NCI-H345 (cell line): ENCODE measurements at places on chromosomes 4 and X.
A peak's percentile ranks its signal among the peaks of the same experiment; 100 is the strongest.

- DNase-seq: peak; percentile 71
Observed at GRCh38 chr4:37765741-37766140, 60.7 kb upstream of the PGM2 start.

GRCh38 chr4:27720010-27720766 lies 859.5 kb downstream of the STIM2 start:
- DNase-seq: no peak

DNA sequence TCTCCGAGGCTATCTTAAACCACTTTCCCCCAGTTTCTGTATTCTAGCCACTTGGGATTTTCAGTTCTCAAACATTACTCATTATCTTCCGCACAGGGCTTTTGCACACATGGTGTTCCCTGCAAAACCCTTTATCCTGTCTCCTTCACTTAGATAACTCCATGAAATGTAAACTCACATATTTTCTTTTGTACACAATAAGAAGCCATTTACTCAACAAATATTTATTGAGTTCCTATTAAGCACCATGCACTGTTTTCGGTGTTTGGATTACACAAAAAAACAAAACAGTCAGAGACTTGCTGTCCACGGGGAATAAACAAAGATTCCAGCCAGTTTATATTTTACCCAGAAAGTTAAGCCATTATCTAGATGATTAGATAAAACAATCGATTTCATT lies 42.5 kb upstream of the UNC5C start:
- DNase-seq: no peak

DNA sequence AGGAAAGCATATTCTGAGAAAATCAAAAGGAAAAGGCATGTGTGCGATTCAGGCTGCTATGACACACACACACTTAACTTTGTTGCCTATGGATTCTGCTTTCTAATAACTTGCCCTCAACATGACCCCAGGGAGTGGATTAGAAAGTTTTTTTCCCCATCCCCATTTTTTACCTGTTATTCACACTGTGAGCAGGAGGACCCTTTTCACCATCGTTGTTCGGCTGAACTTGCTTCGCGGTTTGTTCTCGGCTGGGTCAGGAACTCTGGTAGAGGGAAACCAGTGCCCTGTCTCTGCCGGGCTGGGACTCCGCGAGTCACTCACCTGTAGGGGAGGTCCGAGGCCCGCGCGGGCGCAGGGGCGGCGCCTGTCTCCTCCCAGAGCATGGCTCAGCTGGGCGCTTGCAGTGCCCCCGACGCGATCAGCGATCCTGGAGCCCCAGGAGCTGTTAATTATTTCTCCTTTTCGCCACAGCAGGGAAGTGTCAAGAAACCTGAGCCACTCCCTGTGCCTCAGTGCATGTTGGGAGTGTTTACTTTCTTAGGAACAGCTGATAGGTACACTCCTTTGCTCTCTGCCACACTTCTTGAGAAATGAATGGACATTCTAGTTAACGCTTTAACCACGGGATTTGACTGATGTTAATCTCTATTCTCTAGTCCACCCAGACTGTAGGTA lies at the start of gene RASSF6:
Gene RASSF6 (minus strand): TSS at position 322 of the 678 bp plus-strand sequence. CDS start 8,641 bp downstream, outside the sequence.
- DNase-seq: peak; percentile 71

DNA sequence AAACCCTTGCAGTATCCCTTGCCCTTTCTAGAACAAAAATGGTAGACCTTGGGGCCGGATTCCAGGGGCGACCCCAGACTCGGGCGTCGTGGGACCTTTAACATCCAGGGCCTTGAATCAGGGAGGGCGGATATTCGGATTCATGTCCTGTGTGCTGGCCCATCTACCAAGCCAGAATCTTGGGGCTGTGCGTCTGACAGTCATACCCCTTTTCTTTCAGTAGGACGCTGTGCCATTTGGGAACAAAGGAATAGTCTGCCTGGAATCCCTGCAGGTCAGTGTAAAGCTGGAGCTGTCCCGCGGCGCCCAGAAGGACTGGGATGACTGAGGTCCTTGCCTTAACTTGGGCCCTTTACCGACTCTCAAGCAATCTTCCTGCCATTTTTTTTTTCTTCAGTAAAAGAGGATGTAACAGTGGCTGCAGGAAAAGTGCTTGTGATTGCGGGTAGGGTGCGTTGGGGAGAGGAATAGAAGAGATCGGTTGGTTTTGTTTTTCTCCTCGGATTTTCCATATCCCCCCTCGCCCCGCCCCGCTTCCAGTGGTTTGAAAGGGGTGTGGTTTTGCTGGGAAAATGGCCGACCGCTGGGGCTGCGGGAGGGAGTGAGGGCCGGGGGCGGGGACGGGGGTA lies 518 bp downstream of the ARMCX1 start:
- no peak for DNase-seq

- peak; percentile 84 for DNase-seq
Observed at GRCh38 chrX:134683351-134684005, 25.2 kb upstream of the PLAC1 start.

DNA sequence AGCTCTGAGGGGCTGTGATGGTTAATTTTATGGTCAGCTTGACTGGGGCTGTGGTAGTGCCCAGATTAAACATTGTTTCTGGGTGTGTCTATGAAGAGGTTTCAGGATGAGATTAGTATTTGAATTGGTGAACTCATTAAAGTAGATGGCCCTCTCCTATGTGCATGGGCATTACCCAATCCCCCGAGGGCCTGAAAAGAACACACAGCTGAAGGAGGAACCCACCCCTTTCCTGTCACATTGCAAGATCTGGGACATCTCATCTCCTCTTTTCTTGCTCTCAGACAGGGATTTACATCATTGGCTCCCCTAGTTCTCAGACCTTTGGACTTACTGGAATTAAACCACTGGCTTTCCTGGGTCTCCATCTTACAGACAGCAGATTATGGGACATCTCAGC lies 29.4 kb upstream of the NDP start:
- DNase-seq: no peak

GRCh38 chr4:57320217-57320616 lies 210.0 kb upstream of the IGFBP7 start:
- DNase-seq: no peak

GRCh38 chrX:129980001-129980401 lies 2.4 kb upstream of the BCORL1 start:
- no peak for DNase-seq

DNA sequence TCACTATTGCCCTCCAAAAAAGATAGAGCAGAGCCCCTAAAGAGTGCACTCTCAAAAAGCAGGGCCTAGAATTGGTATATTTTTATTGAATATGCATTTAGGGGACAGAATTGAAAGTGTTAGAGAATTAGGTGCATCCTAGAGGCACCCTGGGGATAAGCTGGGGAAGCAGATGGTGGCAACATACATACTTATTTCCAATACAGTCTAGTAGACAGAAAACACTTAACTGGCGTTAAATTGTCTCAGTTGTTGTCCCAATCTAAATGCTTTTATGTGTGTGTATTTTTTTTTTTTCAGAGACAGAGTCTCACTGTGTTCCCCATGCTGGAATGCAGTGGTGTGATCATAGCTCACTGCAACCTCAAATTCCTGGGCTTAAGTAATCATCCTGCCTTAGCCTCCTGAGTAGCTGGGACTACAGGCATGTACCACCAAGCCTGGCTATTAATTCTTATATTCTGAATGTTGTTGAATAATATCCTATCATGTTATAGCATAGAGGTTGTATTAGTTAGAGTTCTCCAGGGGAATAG lies 481.8 kb downstream of the GRXCR1 start:
- DNase-seq: no peak

- no peak for DNase-seq
Observed at GRCh38 chrX:25810202-25810601, 327.9 kb upstream of the MAGEB18 start.

DNA sequence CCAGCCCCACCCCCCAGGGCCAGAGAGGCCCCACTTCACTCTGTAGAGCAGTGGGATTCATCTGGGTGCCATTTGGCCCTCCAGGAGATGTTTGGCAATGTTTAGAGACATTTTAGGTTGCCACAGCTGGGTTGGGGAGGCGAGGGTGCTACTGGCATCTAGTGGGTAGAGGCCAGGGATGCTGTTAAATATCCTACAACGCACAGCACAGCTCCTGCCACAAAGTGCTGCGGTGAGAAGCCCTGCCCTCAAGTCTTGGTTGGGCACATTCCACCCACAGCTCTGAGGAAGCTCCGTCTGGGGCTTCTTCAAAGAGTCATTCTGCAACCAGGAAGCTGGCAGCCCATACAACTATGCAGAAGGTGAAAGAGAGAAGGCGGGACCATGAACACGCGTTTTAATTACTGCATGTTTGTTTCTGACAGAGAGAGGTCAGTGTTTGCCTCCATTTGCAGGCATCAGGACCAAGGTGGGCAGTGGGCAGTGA lies 48.1 kb upstream of the FAM9C start:
- DNase-seq: no peak

GRCh38 chrX:50054147-50054546 lies 131.8 kb downstream of the CLCN5 start:
- DNase-seq: no peak

GRCh38 chr4:114296126-114296525 lies 302.5 kb upstream of the UGT8 start:
- no peak for DNase-seq

DNA sequence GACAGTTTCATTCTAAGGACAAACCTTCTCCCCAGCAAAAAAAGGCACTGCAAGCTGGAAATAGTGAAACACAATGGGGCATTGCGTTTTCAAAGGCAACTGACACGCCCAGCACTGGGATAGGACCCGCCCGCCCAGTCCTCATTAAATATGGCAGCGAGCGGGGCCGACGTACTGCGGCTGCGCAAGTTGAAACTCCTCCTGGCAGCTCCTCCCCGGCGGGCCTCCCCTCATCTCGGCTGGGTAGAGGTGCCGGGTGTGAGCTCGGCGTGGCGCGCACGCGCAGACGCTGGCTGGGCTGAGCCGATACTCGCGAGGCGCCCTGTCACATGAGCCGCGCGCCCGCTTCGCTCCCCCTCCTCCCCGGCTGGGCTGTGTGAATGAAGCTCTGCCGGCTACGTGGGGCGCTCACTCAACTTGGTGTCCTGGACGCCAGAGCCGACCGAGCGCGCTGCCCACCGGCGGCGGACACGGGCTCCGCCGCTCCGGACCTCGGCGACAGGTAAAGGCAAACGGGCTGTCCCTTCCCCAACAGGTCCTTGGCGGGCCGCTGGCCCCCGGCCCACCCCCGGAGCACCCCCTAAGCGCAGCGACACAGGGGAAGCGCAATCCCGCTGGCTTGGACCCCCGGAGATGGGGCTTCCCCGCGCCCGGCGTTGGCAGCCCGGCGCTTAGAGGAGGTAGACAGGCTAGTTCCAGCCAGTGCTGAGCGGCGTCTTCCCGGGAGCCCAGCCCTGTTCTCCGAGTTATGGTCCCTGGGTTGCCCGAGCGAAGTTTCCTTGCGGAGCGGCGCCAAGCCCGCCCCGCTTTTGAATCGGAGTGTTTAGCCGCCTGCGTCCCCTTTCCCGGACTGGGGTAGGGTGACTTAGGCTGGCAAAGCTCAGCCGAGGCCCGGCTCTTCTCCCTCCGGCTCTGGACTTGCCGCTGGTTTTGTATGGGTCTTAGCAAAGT lies at the start of gene CLCN5:
Gene CLCN5 (plus strand): TSS at position 306 of the 951 bp plus-strand sequence. CDS start 2,703 bp downstream, outside the sequence.
- peak; percentile 96 for DNase-seq

GRCh38 chr4:36587909-36588472 lies 306.6 kb downstream of the DTHD1 start:
- DNase-seq: no peak

- no peak for DNase-seq
Observed at GRCh38 chr4:141635736-141636081, 674 bp upstream of the IL15 start.

DNA sequence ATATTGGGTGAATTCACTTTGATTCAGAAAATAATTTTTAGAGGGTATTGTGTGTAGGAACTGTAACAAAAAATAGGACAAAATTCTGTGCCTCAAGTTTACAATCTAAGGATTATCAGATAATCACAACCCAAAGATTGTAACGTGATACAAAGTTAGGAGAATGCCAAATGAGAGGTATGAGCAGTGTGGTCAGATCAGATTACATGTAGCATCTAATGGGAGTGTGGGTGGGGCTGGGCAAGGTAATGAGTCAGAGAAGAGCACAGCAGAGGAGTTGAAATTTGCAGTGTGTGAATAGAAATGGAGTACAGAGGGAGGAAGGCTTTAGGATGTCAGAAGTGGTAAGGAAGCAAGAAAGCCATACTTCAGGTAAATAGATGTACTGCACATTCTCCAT lies 103.4 kb upstream of the TEX13A start:
- no peak for DNase-seq

DNA sequence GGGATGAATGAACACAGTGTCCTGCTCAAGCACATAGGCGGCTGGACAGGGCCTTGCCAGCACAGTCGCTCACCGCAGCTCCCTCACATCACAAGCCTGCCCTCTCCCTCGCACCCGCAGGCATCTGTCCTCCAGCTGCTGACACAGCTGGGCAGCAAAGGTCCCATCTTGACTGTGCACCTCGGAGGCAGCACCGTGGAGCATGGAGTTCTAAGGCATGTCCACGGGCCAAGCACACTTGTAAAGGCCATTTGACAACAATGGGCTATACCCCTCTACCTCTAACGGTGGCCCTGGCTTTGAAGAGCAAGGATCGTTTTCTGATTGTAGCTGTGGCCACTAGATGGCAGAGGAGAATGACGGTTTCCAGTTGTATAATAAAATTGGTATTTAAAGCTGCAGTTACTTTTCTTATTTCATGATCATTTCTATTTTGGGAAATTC lies 53.8 kb downstream of the APLN start:
- peak; percentile 4 for DNase-seq
